ENCODE measurements at places on chromosomes 1 and 21. TPM values are rescaled to one million over a fixed set of nuclear protein-coding genes. Genes with fewer than 3 reads are reported as not detected.

DNA sequence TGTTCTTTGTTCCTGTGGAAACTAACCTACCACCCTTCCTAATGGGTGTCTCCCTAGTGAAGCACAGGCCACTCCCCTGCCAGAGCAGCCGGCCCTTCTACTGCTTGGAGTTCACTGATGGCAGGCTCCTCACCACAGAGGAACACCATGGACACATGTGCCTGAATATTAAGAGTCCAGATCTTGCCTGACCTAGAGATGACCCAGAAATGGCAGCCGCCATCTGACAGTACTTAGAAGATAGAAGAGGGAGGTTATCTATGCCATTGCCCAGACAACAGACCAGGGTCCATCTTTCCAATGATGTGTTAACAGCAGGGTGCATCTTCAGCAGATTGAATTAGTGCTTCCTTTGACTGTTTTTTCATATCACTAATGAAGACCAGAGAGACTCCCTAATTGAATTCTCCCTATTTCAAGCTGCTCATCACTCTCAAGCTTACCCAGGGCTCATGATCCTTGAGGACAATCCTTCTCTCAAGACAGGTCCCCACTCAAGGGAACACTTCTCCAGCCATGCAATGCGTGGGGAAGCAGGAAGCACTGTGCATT, 59.8 kb downstream of the PLEKHA6 start:
- DNase-seq, result no peak

DNA sequence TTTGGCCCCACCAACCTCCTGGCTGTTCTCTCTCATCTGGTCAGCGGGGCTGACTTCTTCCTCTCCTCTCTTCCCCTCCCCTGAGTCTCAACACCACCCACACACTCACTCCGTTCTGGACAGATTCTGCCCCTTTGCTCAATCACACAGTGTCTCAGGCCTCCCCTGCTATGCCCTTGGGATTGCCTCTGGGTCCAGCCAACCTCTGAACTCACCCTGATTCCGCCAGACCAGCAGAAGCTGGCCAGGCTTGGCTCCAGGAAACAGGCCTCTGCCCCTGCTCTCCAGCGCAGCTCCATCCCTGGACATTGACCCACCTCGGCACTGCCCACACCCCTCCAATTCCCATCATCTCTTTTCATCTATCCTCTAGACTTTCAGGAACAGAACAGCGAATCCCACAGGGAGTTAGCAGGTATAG, 22.1 kb downstream of the AHDC1 start:
- DNase-seq, result no peak

- no peak for DNase-seq
These were observed 3.3 kb upstream of the OLIG2 start for GRCh38 chr21:33022489-33022827.

DNA sequence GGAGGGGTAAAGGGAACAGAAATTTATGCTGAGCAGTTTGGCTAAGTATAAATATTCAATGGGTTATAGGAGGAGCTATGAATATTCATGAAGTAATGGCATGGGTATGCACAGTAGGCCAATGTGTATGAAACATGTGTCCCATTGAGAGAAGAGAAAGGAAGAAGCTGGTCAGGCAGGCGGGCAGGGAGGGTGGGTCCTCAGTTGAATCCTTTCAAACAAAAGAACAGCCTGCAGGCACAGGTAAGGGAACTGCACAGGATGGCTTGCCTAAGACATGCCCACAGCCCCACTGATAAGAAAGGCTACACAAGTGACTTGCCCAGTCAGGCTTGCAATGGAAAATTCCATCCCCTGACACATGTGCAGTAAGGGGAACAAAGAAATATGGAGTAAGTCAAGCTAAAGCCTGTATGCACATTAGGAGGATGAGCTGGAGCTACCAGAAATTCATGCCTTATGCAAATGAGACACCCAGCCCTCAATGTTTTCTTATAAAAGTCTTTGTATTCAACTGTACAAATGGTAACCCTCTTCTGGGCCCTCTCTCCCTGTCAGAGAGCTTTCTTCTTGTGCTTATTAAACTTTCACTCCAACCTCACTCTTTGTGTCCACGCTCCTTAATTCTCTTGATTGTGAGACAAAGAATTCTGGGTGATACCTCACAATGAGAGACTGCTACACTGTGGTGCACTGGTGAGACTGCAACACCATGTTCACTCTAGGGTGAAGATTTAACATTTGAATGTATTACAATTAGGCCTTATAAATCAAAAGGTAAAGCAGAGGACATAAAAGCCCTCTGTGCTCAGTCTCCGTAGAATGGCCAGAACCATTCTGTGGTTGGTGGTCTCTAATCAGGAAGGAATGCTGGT, 96.5 kb downstream of the ATP1B1 start:
- no peak for DNase-seq

GRCh38 chr21:32611471-32611997, 643 bp downstream of the CFAP298 start:
- no peak for DNase-seq

DNA sequence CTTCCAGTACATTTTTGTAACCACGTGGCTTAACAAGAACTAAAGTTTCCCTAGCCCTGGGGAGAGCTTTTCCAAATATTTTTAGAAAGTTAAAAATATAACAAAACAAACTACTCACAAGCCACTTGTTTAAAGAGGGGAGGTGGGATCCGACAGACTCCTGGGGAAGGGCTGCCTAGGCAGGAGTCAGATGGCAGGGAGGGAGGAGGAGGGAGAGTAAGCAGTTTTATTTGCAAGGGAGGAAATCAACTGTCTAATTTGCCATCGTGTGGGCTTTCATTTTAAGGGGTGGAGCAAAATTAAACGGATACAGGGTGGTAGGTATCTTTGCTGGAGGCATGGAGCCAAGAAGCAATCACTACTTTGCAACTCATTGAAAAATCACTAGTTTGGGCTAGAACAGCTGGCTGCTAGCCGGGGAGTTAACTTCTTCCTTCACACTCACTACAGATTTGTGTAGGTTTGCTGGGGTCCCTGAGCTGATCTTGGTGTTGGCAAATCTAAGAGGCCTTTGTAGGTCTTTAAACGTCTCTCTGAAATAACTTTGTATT, 8.8 kb downstream of the BARHL2 start:
- DNase-seq, result no peak

GRCh38 chr1:19407494-19408096, 77.7 kb downstream of the CAPZB start:
- no peak for DNase-seq

- no peak for DNase-seq
These were observed 1.3 kb downstream of the TRIM67 start for GRCh38 chr1:231162970-231163829.

DNA sequence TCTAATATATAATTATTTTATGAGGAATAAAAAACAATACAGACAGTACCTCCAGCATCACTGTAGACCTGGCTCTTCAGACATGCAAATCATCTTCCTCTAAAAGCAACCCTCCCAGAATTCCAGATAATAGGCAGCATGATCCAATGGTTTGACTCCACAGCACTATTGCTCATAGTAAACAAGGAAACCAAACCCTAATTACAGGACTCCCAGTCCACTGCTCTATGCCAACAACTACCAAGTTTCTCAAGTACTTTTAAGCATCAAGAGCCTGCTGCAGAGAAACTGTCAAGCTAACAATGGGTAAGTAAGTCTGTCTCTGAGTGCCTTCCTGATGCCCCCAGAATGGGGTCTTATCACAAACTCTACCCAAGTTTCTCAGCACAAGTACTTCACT, 57.2 kb downstream of the EYA3 start:
- no peak for DNase-seq

GRCh38 chr1:231678011-231678432, 51.4 kb downstream of the DISC1 start:
- DNase-seq, result no peak

DNA sequence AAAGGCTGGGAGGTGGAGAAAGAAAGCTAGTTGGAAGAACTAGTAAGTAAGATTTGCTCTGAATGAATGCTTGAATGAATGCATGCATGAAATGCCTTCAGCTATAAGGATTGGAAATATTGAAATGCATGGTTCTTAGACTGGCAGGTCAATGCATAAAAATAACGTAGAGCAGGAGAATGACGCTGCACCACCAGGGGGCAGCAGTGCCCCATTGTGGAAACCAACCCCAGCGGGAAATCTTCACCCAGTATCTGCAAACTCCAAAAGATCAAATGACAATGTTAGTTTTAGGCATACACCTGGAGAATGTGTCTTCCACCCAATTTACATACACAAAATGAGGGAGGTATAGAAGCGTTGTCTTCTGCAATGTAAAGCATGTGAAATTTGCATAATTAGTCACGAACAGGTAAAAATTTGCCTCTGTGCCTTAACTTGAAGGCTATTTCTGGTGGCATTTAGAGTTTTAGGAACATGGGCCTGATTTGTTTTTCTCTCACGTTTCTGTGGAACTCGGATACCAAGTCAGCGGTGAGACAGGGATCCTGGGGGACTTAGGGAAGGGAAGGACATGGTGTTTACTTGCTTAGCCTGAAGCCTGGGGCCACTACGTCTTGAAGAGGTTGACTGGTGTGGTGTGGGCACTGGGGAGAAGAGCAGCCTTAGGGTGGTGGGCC, 78.6 kb downstream of the HHAT start:
- peak; percentile 53 for DNase-seq

- no peak for DNase-seq
These were observed 331.8 kb upstream of the PLD5 start for GRCh38 chr1:242856289-242856688.

GRCh38 chr1:83639785-83640184, 359.1 kb downstream of the TTLL7 start:
- DNase-seq, result no peak

DNA sequence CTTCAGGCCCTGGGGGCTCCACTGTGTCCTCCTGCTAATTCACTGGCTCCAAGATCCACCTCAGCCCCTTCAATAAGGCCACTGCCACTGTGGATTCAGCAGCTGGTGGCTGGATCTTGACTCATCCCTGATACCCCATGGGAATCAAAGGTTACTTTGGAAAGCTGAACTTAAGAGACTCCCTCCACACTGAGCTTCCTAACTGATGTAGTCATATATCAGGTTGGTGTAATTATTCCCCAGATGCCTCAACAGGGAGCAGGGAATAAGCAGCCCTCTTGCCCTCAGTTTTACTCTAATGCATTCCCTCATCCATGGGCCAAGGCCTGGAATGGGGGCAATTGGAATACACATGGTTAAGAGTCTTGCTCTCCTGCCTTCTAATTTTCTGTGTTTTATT, 164.6 kb downstream of the FASLG start:
- DNase-seq, result no peak

GRCh38 chr1:161736335-161736969, 13.1 kb upstream of the DUSP12 start:
- DNase-seq, result no peak

DNA sequence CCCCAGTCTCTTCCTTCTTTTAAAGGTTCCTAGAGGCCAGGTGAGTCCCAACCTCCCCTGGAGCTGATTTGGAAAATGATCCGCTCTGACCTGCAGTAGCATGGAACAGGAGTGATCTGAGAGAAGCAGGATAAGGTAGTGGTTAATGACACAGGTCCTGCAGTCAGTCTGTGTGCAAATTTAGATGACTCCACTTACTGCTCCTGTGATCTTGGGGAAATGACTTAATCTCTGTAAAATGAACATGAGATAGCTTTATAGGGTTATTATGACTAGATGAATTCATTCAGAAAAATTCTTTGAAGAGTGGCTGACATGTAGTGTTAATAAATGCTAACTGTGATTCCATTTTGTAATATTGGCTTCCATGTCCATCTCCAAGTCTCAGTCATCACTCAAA, 374.9 kb upstream of the CAMK1G start:
- DNase-seq, result no peak

DNA sequence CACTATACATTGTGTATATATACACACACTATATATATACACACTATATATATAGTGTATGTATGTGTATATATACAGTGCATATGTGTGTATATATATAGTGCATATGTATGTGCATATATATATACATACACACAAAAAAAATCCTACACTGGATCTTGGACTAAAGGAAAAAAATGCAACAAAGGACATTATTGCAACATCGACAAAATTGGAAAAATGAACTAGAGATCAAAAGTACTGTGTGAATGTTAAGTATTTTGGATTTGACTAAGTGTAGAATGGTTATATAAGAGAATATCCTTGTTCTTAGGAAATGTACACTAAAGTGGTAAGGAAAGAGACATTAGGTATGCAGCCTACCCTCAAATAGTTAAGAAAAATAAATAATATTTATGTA, 36.5 kb downstream of the SMYD3 start:
- DNase-seq, result no peak

GRCh38 chr1:72000809-72001208, 281.5 kb downstream of the NEGR1 start:
- no peak for DNase-seq

GRCh38 chr1:166040202-166040997, 126.4 kb downstream of the FAM78B start:
- DNase-seq, result no peak

GRCh38 chr1:155940993-155941844, at the start of gene RXFP4:
RXFP4 (plus strand) TSS chr1:155941638; CDS start chr1:155941710, 72 bp downstream.
- no peak for DNase-seq

DNA sequence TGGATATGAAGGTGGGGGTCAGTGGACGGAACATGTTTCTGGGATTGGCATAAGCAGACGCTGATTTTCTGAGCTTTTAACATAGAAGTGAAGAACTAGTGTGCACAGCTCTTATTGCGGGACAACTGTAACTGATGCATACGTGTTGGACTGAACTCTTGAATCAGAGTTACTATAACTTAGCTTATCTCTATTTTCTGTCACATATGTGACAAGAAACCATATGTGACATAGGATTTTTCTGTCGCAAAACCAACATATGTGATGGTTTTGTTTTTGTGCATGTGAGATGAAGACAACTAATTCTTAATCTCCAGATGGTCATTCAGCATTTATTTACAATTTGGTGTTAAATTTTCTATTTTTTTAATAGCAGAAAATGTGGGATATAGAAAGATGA, 249.9 kb downstream of the GREM2 start:
- DNase-seq, result no peak

DNA sequence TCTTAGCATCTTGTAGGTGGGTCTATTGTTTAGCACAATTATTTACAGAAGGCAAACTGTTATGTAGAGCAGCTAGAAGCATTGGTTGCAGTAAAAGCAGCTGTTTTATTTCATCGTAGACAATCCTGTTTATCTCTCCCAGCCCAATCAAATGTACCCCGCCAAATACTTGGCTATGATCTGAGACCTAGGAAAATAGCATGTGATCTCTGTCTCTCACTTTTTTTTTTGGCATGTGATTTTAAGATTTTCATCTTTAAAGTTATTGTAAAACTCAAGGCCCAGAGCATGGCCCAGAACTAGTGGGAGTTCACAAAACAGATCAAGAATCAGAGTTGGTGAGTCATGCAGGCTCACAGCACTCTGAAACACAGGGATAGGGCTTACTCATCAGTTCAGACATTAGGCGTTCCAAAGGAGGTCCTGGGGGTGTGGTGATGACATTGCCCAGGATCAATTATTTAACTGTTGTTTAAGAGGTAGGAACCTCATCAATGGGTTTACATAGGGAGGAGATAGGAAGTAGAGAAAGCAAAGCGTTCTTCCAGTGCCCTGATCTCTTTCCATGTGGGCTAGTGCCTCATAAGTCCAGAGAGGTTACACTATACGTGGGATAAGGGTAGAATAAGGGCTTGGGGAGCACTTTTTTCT, 40.2 kb downstream of the TBX19 start:
- DNase-seq, result peak; percentile 54

GRCh38 chr1:234990874-234991801, 137.5 kb downstream of the TOMM20 start:
- no peak for DNase-seq

CBR1 gene
- total RNA-seq, result 65.6 TPM

NUP210L gene
- 0.21 TPM for total RNA-seq

PCP4 gene
- 32.4 TPM for total RNA-seq

UBE2U gene
- total RNA-seq, result not detected

KRTAP11-1 gene
- not detected for total RNA-seq

C8A gene
- total RNA-seq, result not detected

Measured in uterus (tissue), 4 donors.